ENCODE measurements at places on chromosomes 4 and X. TPM values are rescaled to one million over a fixed set of nuclear protein-coding genes. Genes with fewer than 3 reads are reported as not detected.

- no peak for DNase-seq
These were observed 64.6 kb upstream of the ENPP6 start for GRCh38 chr4:184282251-184282713.

GRCh38 chrX:1357993-1358392, 21.4 kb downstream of the IL3RA start:
- no peak for DNase-seq

DNA sequence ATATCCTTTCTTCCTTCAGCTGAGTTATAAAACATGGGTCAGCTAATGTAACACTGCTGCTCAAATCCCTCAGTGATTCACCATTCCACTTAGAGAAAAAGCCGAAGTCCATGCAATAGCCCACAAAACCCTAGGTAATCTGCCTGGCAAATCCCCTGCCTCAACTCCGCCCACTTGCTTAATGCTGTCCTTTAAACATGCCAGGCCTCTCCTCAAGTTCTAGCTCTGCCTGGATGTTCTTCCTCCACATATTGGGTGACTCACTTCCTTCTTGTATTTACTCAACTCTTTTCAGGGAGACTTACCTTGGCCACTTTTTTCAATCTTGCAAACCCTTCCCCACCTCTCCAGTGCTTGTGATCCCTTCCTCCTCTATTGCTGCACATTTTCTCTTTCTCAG, 89.8 kb downstream of the EMCN start:
- no peak for DNase-seq

GRCh38 chrX:134999469-134999868, 8.7 kb downstream of the SMIM10 start:
- no peak for DNase-seq

The FDCSP gene
- total RNA-seq, result 13.4 TPM

DNA sequence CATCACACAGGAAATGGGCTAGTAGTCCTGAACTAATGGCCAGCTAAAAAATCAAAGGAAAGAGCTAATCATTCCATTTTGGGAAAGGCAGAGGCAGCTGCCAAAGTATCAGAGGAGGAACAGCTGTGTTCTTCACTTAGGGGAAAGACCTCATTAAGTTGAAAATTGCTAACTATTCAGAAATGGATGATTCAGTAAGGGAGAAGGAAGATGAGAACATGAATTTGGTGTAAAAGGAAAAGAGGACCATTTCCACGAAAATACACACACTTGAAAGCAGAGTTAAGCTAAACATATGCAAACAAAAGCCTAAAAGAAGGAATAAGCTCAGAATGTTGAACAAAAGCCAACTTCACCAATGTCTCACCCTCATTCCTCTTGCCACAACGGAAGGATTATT, 90.4 kb downstream of the PCDH19 start:
- no peak for DNase-seq

GRCh38 chr4:19329077-19329476, 922.6 kb upstream of the SLIT2 start:
- DNase-seq, result no peak

- DNase-seq, result no peak
These were observed 179.6 kb downstream of the SHROOM3 start for GRCh38 chr4:76614589-76614988.

All from breast epithelium (tissue), 4 donors.